ENCODE measurements at places on chromosomes 1 and 21.
A peak's percentile ranks its signal among the peaks of the same experiment; 100 is the strongest.

GRCh38 chr1:56576880-56577405 is 2.4 kb downstream of the PLPP3 start:
- no peak for DNase-seq

DNA sequence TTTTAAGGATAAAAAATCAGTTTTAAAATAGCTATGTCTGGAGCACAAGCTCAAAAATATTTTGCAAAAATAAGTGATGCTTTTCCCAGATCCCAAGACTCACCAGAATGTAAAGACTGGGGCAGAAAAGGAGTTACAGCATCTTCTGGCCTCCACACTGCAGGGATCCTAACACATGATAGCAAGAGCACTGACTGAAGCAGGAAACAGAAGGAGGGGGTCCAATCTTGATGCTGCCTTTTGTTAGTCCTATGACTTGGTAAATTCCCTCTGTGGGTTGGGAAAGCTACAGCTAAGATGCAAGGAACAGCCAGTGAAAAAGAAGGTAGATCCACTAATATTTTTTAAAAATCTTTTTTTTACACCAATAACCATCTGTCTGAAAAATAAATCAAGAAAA is 54.2 kb upstream of the TNR start:
- no peak for DNase-seq

GRCh38 chr1:226608699-226609505 is 60.3 kb downstream of the STUM start:
- DNase-seq, result no peak

GRCh38 chr1:18647681-18648214 is 17.1 kb downstream of the PAX7 start:
- DNase-seq, result no peak

- no peak for DNase-seq
These were observed 200.0 kb downstream of the GABPA start for GRCh38 chr21:25934771-25935224.

- no peak for DNase-seq
These were observed 167.3 kb downstream of the PBX1 start for GRCh38 chr1:164726235-164726634.

- peak; percentile 75 for DNase-seq
These were observed 89.0 kb upstream of the PPM1J start for GRCh38 chr1:112803906-112804762.

GRCh38 chr1:198604975-198605374 is 33.9 kb upstream of the PTPRC start:
- DNase-seq, result no peak

GRCh38 chr1:30250338-30250983 is 472.9 kb downstream of the MATN1 start:
- no peak for DNase-seq

DNA sequence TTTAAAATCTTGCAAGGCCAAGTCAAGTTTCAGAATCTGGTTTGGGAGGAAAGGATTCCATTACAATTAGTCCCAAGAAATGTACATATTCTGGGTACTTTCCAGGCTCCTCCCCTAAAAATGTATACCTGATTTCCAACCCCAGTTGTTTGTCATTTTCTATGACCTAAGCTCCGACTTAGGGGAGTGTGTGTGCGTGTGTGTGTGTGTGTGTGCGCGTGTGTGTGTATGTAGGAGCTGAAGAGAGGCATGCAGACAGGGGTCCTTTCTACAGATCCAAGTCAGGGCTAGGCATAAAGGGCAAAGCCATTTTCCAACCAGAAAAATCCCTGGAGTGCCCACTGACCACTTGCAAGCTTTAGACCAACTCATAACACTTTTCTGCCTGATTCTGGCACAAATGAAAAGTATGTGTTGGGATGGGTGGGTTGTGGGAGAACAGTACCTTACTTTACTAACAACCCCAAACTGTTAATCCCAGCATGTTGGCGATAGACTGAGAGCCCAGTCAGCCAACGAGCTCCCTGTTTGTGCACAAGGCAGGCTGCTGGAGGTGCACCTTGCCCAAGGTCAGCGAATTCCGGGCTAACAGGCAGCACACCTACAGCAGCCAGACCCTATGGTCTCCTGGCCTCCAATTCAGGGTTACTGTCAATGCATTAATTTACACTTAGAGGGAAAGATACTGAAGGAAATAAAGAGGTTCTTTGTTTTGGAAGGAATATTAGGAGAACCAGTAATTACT is 1.7 kb downstream of the TRABD2B start:
- DNase-seq, result no peak

GRCh38 chr21:15054089-15054488 is 10.7 kb downstream of the NRIP1 start:
- DNase-seq, result no peak

DNA sequence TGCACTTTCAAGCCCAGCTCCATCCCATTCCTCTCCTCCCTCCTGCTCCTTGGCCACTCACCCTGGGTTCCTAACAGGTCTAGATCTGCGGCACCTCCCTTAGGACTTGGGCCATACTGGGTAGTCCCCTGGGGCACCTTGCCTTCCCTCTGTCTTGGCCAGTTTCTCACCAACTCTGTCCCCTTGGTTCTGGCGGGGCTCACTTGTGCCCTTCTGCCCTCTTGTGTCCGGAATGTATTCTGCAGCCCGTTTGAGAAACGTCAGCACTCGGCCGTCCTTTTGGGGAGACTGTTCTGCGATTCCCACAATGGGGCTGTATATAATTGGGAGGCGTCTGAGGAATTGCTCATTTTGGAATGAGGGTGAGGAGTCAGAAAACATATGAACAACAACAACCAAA is 162.4 kb downstream of the ZSCAN20 start:
- DNase-seq, result peak; percentile 43

GRCh38 chr21:35779690-35780570 is 280.4 kb downstream of the SETD4 start:
- DNase-seq, result no peak

DNA sequence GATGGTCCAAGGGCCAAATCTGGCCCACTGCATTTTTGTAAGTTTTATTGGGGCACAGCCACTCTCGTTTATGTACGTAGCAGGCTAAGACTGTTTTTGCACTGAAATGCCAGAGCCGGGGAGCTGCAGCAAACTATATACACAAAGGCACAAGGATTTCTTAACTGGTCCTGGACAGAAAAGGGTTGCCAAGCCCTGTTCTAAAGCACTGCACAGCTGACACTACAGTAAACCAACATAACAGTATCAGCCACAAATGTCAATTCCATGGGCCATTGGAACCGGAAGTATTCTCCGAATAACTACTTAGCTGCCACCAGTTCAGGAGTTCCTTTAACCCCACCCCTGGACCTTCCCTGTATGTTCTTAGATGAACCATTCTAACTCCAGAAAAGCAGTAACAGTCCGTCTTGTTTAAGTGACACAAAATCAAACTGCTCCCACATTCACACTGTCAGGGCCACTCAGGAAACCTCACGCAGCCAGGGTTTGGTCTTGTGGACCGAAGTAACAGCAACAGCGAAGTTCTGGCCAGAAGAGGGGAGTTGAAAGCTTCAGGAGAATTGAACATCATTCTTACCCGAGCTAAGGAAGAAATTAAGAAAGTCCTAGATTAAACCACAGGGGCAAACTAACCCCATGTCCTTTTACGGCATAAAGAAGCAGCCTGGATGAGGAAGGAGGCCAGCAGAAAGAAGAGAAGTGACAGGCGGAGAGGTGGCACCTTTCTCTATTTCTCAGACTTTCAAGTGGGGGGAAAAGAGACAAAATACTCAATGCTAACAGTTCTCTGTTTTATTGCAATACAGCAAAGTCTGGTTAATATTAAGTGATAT is 49.2 kb downstream of the COQ8A start:
- DNase-seq, result no peak

- no peak for DNase-seq
These were observed 7.8 kb downstream of the AHCTF1 start for GRCh38 chr1:246923900-246924299.

- DNase-seq, result no peak
These were observed at the start of gene SELENON for GRCh38 chr1:25799935-25800702. Gene SELENON (plus strand): TSS chr1:25800193. CDS start chr1:25800231, 38 bp downstream.

DNA sequence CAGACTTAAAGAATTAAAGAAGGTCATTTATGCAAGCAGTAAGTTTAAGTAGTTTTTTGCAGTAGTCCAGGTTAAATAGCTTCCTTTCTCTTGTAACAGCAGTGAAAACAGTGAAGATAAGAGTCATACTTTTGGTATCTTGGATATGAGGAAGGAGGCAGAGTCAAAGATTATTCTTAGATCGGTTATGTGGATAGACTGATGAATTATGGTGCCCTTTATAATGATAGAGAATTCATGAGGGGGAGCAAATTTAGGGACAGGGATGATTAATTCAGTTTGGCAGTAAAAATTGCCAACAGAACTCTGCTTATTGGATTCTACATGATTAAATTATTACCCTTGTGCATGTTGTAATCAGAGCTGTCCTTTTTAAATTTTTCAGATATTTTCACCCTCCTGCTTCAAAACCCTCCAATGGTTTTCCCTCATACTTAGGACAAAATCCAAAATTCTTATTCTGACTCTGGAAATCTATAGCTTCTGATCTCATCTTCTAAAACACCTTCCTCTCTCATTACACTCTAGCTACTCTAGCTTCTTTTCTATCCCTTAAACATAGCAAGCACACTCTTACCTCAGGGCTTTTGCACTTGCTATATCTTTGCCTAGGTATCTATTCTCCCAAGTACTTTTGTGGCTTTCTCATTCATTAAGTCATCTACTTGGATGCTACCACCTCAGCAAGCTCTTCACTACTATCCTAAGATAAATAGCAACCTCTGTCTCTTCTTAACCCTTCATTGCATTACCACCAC is 79.8 kb downstream of the PKN2 start:
- DNase-seq, result no peak

GRCh38 chr1:246245541-246245940 is 261.5 kb downstream of the SMYD3 start:
- DNase-seq, result no peak

DNA sequence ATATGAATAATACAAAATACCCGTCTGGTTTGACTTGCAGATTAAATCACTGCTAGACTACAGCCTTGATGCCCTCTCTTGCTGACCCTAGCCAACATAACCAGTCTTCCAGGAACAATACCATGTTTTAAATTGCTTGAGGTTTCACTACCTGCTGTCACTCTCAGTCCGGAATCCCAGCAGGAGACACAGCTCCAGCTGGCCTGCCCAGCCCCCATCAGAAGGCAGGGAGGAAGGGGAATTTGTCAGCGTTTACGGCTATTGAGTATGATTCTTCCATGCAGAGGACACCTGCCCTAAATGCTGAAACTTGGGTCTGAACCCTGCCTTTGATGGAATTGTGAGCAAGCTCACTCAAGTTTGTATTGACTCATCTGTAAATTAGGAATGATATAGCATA is 33.0 kb downstream of the ZNF496 start:
- no peak for DNase-seq

GRCh38 chr1:51734896-51735745 is 118.2 kb downstream of the OSBPL9 start:
- DNase-seq, result no peak

DNA sequence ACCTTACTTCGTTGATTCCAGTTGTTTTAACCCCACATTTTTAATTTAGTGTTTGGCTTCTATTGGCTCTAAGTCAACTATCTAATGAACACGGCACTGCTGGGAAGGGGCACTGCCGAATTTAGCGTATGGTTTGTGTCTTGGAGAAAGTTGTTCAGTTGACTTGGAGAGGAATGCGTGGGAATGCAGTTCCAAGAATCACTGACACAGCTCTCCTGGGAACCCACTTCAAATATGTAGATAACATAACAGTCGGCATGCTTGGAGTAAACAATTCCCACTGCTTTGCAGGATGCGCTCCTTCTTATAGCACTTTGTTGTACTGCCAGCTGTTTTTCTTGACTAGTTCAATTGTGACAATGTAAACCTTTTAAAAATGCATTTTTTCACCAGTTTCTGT is 104.3 kb downstream of the RYR2 start:
- DNase-seq, result no peak

DNA sequence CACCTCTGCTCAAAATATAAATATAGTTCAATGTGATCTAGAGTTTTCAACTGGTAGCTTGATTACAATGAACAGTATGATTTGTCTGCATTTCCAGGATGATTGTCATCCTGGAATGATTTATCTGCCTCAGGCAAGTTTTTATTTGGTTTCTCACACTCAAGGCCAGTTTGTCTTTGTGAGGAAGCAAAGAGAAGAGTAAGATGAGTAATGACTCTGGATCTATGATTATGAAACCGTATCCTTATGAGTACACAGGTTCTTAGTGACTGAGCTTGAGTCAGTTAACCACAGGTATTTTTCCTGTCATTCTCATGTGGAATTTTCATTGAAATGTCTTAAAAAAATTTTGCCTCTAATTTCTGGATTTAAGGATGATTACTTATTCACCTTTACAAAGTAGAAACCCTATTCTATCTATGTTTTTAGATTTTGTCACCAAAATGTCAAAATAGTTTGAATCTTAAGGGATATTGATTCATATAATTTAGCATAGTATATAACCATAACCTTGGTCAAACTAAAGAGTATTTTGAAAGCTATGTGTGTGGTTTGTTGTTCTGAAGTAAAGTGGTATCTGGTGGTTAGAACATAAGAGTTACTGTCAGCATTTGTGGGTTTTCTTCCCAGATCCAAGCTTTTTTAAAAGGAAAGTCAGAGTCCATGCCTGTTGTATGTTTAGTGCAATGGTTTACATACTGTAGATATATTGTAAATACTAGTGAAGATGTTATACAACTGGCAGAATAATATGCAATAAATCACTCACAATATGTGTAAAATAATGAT is 145.0 kb downstream of the RASAL2 start:
- no peak for DNase-seq

GRCh38 chr21:44428281-44428960 is 26.9 kb upstream of the LRRC3 start:
- no peak for DNase-seq

- no peak for DNase-seq
These were observed 2.9 kb upstream of the ASPM start for GRCh38 chr1:197149340-197149739.

DNA sequence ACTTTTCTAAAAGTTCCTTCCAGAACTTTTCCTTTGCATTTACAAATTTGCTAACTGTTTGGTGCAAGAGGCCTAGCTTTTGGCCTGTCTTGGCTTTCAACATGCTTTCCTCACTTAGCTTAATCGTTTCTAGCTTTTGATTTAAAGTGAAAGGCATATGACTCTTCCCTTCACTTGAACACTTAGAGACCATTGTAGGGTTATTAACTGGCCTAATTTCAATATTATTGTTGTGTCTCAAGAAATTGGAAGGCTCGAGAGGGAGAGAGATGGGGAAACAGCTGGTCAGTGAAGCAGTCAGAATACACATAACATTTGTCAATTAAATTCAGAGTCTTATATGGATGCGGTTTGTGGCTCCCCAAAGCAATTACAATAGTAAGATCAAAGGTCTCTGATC is 63.0 kb upstream of the MPC2 start:
- no peak for DNase-seq

DNA sequence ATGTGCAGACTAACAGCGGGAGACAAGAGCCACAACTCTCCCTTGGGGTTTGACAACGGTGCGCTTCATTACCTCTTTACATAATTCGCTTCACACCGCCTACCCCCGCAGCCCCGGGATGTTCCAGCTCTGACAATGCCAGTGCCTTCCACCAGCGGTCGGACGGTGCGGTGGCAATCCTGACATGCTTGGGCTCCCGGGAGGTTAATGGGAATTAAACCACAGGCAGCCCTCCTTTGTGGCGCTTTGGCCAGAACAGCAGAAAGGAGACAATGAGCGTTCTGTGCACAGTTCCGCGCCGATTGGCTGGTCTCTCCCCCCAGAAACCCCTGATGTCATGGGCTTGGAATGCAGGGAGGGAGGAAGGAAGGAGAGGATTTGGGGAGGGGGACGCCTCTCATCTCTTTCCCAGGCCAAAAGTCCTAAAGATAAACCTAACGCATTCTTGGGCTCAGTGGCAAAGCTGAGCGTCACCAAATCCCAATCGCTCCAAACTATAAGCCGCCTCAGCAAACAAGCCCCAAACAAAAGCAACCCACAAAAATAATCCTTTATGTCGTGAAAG is 1.3 kb downstream of the CNN3 start:
- DNase-seq, result peak; percentile 59

- no peak for DNase-seq
These were observed 28.3 kb upstream of the VASH2 start for GRCh38 chr1:212922016-212922415.
